ENCODE measurements at places on chromosomes 5 and 9. TPM values are rescaled to one million over a fixed set of nuclear protein-coding genes. Genes with fewer than 3 reads are reported as not detected.

Gene PCDHA6
- total RNA-seq, result 11.5 TPM

Gene POU4F3
- total RNA-seq, result 0.57 TPM

Gene SCGB3A1
- not detected for total RNA-seq

Gene PCDHGB6
- total RNA-seq, result 0.80 TPM

Gene HMMR
- 55.5 TPM for total RNA-seq

Gene ZFP2
- total RNA-seq, result 0.05 TPM

Gene CDH9
- total RNA-seq, result not detected

Gene PIGO
- 40.4 TPM for total RNA-seq

Gene CYLC2
- total RNA-seq, result not detected

Gene SPINK13
- not detected for total RNA-seq

Gene RASGRF2
- 0.15 TPM for total RNA-seq

Gene CD14
- total RNA-seq, result 0.30 TPM

Gene SCGB3A2
- total RNA-seq, result not detected

Gene INSYN2B
- 1.2 TPM for total RNA-seq

Gene TAF11L5
- not detected for total RNA-seq

Gene ANKRD34B
- not detected for total RNA-seq

Gene ARID3C
- total RNA-seq, result 0.11 TPM

Gene GABRA6
- total RNA-seq, result not detected

Gene SLC36A3
- not detected for total RNA-seq

Gene GHR
- total RNA-seq, result 1.4 TPM

Gene TAF11L10
- not detected for total RNA-seq

Gene EIF4E1B
- not detected for total RNA-seq
